ENCODE measurements at places on chromosomes 2 and 18. TPM values are rescaled to one million over a fixed set of nuclear protein-coding genes. Genes with fewer than 3 reads are reported as not detected.

The NT5C1B gene
- not detected for total RNA-seq

The RHBDD1 gene
- total RNA-seq, result 3.3 TPM

The CD207 gene
- not detected for total RNA-seq

The MBOAT2 gene
- 21.3 TPM for total RNA-seq

The YPEL5 gene
- 46.7 TPM for total RNA-seq

The LRRC30 gene
- total RNA-seq, result not detected

The HMSD gene
- total RNA-seq, result 0.12 TPM

The LYG1 gene
- total RNA-seq, result 0.12 TPM

The ALPG gene
- total RNA-seq, result not detected

The EVX2 gene
- total RNA-seq, result not detected

The LAPTM4A gene
- 119 TPM for total RNA-seq

The TUBA4B gene
- total RNA-seq, result not detected

The TCF23 gene
- total RNA-seq, result not detected

The GPR45 gene
- total RNA-seq, result not detected

The GTF3C2 gene
- total RNA-seq, result 29.9 TPM

The SH2D6 gene
- total RNA-seq, result not detected

The CRYGC gene
- total RNA-seq, result not detected

The DCDC2C gene
- not detected for total RNA-seq

The CRYBA2 gene
- not detected for total RNA-seq

The CFC1 gene
- total RNA-seq, result not detected

The CABYR gene
- total RNA-seq, result 0.52 TPM

The SIX2 gene
- 0.06 TPM for total RNA-seq

The AFF3 gene
- 0.37 TPM for total RNA-seq

The STAT4 gene
- 4.3 TPM for total RNA-seq

The RND3 gene
- total RNA-seq, result 51.7 TPM

Data from H4 (cell line).